ENCODE measurements at places on chromosomes 11 and 22. TPM values are rescaled to one million over a fixed set of nuclear protein-coding genes. Genes with fewer than 3 reads are reported as not detected.

The MEI1 gene
- total RNA-seq, result 1.4 TPM

DNA sequence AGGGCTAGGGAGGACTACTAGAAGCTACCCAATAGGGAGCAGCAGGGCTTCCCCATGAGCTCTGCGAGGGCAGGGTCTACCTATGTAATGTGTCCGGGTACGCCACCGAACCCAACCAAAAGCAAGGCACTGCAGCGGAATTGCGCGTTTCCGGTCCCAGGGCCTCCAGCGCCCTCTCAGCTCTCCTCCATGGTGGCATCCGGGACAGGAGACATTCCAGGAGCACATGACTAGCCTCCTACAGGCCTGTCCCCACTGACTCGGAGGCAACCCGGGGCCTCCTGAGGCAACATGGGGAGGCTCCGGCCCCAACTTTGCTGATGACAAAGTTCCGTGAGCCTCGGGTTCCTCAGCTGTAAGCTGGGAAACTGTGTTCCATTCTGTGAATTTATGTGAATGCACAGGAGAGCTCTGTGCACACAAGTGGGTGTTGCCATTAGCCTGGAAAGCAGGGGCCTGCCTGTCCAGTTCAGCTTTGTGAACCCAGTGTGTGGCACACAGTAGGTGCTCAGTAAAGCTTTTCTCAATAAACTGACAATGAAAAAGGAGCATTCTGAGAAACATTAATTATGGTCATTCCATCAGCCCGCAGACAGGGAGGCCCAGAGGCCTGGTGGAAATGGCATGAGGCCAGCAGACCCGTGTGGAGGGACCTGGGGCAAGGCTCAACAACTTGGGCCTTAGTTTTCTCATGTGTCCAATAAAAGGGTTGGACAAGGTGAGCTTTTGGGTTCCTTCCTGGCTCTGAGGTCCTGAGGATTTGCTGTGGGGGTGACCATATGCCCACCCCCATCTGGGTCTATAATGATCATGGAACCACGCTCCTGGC is 50.3 kb downstream of the CHRDL2 start:
- no peak for DNase-seq

GRCh38 chr22:20021196-20022181 is 579 bp downstream of the TANGO2 start:
- DNase-seq, result peak; percentile 46

GRCh38 chr11:24093375-24093774 is 403.5 kb upstream of the LUZP2 start:
- no peak for DNase-seq

GRCh38 chr11:18078909-18079308 is 27.0 kb downstream of the SAAL1 start:
- no peak for DNase-seq

DNA sequence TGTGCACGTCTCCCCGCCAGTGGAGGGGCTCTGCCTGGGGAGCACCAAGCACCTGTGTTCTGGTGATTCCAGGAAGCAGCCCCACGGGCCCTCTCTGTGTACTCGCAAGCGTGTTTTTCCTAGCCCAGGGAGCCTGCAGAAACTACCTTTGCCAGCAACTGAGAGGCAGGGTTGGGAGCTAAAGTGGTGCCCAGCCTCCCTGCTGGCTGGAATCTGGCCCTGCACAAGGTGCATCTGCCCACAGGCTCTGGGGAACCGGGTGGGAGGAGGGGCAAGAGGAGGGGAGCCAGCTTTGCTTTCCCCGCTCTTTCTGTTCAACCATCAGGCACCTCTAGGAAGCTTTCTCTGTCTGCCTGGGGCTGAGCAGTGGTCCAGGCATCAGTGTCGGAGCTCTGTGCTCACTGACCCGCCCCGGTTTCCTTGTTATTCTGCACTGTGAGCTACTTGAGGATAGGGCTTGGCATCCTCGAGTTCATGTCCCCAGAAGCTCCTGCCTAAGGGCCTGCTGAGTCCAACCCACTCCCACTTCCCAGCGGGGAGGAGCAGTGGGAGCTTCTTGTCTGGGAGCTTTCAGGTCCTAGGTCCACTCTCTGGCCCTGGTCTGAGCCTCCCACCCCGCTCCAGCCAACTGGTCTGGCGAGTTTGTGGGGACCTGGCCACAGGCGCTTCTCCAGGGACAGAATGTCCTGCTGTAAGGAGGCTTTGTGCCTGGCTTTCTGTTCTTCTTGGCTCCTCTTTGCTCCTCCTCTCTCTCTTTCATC is 14.9 kb downstream of the DAGLA start:
- DNase-seq, result peak; percentile 44

GRCh38 chr11:114168691-114169090 is 109.2 kb downstream of the ZBTB16 start:
- no peak for DNase-seq

- no peak for DNase-seq
Measured at GRCh38 chr11:33323421-33323820, 66.2 kb downstream of the HIPK3 start.

- peak; percentile 88 for DNase-seq
Measured at GRCh38 chr11:77471558-77472193, 2.2 kb downstream of the PAK1 start.

The SLC15A3 gene
- total RNA-seq, result not detected

DNA sequence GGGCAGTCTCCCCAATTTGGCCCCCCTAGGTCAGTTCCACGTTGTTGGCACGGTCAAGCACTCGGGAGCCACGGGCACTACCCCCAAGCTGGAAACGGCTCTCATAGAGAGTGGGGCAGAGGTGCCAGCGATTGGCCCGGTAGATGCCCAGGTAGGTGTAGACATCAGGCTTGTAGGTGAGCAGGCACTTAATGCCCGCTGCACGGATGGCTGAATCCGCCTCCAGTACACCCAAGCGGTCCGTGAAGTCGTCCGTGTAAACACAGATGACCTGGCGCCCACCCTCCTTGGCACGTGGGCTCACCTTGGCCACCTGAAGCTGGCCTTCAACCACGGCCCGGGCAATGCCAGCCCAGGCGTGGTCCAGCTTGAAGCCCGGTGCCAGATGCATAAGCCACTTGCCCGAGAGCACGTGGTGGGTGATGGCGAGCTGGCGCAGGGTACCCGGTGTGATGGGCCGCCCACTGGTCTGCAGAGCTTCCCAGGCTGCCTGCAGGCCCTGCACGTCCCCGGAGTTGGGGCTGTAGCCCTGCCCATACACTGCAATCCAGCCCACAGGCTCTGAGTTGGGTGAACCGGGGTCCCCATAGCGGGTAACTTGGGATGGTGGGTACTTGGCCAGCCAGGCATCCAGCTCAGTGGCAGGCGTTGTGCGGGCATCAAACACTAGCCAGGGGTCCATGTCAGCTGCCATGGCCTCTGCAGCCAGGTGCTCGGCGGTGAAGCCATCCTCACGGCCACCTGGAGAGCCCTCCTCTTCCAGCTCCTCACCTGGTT is 1.2 kb downstream of the C11orf68 start:
- DNase-seq, result peak; percentile 36

The CARD18 gene
- total RNA-seq, result not detected

DNA sequence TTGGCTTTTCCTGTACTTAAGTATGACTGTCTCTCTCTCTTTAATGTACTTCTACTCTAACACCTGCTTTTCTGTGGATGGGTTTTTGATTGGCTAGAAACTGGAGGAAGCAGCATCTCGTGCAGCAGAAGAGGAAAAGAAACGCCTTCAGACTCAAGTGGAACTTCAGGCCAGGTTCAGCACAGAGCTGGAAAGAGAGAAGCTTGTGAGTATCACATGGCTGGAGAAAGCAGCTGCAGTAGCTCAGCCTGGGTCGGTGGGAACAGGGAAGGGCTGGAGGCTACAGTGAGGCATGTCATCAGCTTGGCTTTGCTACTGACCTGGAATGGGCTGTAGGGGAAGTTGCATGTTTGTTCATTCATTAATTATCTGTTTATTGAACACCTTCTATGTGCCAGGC is 74.2 kb downstream of the SWAP70 start:
- DNase-seq, result no peak

The GDPD4 gene
- not detected for total RNA-seq

The ACP2 gene
- total RNA-seq, result 24.2 TPM

The FOSL1 gene
- total RNA-seq, result 656 TPM

The TUBA8 gene
- 1.9 TPM for total RNA-seq

DNA sequence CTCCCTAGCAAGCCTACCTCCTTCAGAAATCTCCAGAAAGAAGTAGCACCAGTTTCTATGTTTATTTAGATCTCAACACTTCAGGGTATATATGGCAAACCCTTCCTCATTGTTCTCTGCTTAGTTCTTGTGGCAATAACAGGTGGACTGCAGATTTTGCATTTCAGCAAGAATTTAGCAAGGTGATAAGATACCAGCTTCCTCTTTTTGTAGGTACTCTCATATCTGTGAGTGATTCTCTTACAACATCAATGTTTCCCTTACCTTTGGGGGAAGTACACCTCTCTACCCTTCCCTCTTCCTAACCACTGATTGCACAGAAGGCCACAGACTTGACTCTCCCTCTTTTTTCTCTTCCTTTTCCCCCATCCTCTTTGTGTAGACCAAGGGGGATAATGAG is 230.9 kb upstream of the SESN3 start:
- no peak for DNase-seq

DNA sequence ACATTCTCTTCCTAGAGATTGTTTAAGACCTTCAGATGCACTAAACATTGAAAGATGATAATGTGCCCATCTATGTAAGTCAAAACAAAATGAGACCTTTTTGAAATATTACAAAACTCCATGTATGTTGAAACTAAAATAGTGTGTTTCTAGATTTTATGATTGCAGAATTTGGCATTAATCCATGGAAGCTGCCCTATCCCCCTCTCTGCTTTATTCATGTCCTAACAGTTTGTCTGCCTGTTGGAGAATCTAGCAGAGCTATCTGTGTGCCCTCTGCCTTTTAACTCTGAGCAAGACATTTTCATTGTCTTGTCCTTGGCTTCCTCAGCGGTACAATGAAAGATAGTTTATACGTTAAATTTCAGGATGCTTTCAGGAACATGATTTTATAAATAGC is 105.5 kb downstream of the FAT3 start:
- DNase-seq, result no peak

- DNase-seq, result no peak
Measured at GRCh38 chr11:74507582-74507981, 14.1 kb upstream of the LIPT2 start.

DNA sequence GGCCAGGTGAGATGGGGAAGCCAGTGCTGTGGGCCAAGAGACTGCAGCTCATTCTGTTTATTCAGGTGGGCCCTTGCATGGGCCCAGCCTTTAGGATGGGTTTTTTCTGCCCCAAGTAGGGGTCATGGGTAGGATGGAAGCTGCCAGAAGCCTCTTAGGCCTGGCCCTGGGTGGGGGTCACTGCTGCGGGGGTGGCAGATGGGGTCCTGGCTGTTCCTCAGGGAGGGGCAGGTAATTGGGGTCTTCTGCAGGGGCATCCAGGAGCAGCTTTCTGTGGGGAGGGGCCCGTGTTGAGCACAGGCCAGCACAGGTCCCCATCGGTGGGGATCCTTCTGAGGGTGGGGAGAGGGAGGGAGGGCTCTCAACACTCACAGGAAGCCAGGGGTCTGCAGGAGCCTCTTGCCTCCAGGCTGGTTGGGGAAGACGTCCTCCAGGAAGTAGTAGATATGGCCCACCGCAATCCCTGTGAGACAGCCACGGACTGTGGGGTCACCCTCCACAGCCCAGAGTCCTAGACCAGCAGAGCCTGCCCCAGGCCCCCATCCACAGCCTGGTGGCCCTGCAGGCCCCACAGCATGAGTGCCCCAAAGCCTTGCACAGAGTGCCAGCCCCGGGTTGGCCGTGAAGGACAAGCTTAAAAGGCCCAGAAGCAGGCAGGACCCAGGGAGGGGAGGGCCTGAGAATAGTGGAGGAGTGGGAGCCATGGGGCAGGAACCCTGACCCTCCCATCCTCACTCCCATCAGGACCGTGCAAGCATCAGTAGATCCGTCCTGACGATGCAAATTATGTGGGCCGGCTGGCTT is 1.9 kb downstream of the DERL3 start:
- no peak for DNase-seq

- DNase-seq, result no peak
Measured at GRCh38 chr22:42972649-42973535, 42.1 kb downstream of the PACSIN2 start.

The BATF2 gene
- not detected for total RNA-seq

DNA sequence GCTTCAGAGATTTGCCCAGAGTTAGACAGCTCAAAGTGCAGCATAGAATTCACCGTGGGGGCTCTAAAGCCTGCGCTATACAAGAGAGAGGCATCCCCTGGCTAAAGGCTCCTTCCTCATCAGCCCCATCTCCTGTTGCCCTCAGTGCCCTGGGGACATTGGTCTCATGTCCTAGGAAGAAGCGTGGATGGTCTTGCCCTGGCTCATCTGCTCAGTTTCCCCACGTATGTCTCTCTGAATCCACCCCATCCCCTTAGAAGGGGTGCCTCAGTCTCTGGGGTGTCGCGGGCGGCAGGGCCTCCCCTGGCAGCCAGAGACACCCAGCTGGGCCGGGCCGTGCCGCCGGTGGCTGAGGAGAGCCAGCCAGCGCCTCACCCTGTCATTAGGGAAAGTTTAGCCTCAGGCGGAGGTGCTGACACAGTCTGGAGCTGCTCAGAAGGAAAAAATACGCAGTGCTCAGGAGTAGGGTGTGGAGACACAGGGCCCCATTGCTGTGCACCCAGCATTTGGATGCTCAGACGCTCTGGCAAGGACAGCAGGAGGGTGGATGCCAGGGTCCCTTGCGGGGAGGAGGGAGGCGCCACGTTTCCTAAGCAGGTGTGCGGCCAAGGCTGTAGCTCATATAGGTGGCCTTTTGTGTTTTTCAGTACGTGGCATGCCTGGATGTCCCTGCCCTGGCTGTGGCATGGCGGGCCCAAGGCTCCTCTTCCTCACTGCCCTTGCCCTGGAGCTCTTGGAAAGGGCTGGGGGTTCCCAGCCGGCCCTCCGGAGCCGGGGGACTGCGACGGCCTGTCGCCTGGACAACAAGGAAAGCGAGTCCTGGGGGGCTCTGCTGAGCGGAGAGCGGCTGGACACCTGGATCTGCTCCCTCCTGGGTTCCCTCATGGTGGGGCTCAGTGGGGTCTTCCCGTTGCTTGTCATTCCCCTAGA is 1.3 kb downstream of the SLC39A13 start:
- DNase-seq, result peak; percentile 58

DNA sequence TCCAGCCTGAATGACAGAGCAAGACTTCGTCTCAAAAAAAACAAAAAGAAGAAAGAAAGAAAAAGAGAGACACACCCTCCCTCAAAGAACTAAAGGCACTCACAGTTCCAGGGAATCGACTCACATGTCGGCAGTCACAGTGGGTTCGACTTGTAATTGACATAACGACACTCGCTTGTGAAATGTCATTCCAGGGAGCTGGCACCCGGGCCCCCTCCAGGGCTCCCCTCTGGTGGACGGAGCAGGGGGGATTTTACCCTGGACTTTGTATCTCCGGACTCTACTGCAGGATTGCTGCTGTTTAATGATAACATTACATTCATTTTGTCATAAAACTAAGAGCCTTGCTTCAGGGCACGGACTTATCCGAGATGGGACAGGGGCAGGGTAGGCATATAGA is 18.2 kb downstream of the NFAM1 start:
- DNase-seq, result no peak

- peak; percentile 53 for DNase-seq
Measured at GRCh38 chr11:46808799-46809431, 37.2 kb downstream of the CKAP5 start.

GRCh38 chr11:124841840-124842239 is 23.4 kb upstream of the ROBO3 start:
- DNase-seq, result no peak

All from PC-3 (cell line).